Dorsolateral prefrontal cortex (tissue), 122 donors: ENCODE measurements at places on chromosomes 13 and 19.

DNA sequence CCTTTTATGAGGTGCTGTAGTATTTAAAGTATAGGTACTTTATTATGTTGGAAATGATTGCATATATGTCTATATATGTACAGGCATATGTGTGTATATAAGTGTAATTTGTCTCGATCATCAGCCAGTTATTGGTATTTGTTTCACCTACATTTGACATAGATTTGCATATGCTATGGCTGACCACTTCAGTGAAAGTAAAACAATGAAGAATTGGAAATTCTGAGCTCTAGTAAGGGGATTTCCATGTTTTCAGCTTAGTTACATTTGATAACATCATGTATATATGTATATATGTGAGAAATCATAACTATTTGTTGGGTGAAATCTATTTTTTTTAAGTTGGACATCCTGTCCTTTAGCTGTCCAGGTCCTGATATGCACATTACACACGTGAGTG, 1303.9 kb downstream of the EFNB2 start:
- no peak for DNase-seq

DNA sequence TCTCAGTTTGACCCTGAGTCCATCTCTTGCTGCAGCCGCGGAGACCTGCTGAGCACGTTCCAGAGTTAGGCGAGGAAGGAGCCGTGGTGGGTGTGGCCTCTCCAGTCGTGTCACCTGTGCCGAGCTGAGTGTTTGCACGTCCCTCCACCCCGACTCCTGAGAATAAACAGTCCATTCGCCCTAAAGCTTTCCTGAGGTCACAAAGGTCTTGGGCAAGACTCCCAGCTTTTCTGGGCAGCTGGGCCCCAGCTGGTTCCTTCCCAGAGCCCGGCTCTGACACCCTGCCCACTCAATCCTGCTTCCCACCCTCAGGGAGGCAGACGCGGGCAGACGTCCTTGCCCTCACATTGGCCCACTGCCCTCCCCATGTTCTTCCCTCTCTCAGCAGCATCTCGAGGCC, 142.2 kb downstream of the KCTD15 start:
- no peak for DNase-seq

DNA sequence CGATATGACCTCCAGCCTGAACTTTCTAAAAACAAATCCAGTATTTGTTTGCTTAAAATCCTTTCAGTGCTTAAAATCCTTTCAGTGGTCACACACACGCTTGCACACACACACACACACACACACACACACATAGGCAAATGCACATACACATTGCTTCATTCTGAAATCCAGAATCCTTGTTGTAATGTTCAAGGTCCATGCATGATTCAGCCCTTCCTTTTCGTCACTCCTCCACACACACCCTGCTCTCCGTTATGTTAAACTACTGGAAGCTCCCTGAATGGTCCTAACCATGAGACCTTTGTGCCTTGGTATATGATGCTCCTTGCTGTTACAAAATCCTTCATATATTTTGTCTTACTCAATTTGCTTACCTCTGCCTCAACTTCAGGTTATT, 44.9 kb downstream of the SERTM1 start:
- DNase-seq, result no peak

DNA sequence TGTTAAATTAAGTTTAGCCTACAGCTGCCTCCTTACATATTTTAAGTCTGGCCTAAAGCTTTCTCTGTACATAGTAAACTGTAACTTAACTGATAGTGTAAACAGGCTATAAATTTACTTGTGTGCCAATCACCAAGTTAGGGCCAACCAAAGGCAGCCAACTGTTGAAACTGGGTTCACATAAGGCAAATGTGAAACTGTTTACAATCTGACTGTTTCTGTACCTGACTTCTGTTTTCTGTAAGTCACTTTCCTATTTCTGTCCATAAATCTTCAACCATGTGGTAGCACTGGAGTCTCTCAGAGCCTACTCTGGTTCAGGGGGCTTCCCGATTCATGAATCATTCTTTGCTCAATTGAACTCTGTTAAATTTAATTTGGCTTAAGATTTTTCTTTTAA, 103.1 kb downstream of the RAP2A start:
- DNase-seq, result no peak

DNA sequence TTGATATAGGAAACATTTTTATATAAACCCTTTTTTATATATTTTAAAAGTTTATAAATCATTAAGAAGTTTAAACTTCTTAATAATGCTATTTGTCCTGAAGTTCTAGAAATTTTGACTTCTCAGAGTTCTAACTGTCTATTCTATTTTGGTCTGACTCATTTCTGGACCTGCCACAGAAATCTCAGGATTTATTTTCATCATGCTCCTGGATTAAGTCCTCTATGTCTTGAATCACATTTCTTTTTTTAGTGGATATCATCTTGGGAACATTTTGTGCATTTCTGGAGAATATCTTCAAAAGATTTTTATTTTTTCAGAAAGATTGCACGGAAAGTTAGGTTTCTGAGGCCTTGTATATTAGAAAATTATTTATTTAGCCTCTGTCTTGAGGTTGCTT, 289.1 kb downstream of the NDFIP2 start:
- no peak for DNase-seq

- DNase-seq, result no peak
These were observed 86.3 kb downstream of the SPACA7 start for GRCh38 chr13:112462408-112462807.

DNA sequence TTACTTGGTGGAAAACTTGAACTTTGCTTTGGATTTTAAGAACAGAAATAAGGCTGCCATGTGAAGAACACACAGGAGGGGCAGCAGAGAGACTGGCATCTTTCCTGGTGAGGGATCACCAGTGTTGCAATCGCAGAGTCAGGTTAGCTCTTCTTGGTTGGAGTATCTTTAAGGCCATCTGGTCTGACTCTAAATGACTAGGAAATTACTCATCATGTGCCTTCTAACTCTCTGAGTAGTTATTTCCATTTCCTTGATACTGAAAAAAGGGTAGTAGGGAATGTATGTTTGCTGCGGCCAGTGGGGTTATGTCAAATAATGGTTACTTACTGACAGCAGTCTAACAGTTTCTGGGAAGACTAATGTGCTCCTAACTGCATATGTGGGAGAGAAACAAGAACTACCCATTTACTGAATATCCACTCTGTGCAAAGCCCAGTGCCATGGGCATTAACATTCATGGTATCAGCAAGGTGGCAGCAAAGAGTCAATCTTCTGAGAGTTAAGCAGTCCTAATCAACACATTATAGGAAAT, 122.1 kb downstream of the COG6 start:
- no peak for DNase-seq

GRCh38 chr19:55674459-55674840, 576 bp upstream of the EPN1 start:
- DNase-seq, result no peak

- DNase-seq, result no peak
These were observed 12.9 kb upstream of the CXCL17 start for GRCh38 chr19:42455621-42456081.

DNA sequence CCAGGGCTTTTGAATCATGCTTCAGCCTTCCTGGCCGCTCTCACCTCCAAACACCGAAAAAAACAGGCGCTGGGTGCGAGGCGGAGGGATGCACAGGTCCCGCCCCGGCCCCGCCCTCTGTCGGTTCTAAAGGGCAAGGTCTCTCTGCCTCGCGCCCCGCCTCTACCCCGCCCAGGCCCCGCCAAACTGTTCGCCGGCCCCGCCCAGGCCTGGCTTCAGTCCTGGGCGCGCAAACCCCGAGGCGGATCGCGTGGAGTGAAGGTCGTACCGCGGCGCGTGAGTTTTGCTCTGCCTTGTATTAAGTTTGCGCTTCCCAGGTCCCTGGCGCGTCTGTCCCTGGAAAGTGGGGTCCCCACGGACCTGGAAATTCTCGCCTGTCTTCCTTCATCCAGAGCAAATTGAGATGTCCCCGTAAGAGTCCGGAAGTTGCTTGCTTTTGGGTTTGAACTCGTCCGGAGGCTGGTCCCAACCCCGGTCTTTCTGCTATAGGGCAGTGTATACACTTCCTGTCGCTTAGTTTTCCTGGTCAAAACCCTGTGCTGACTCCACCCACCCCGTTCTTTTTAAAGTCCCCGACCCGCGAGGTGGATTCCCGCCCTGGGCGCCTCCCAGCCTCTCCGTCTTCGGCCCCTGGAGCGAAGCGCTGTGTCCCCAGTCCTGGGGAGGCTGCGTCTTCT, 8.4 kb downstream of the ZNF808 start:
- peak; percentile 59 for DNase-seq

DNA sequence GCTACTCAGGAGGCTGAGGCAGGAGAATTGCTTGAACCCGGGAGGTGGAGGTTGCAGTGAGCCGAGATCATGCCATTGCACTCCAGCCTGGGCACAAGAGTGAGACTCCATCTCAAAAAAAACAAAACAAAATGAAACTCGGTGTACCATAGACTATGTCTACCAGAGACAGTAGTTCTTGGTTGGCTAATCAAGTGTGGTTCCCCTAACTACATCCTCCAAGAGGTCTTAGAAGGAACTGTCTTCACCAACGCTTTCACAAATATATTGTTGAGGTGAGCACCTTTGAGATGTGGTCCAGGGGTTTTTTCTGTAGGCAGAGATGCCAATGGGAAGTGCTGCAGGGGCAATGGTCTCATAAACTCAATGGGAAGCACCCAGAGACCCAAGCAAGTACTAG, 48.0 kb downstream of the RFC3 start:
- no peak for DNase-seq
